Lung (tissue), 17 donors: ENCODE measurements at places on chromosomes 11 and 22. TPM values are rescaled to one million over a fixed set of nuclear protein-coding genes. Genes with fewer than 3 reads are reported as not detected.
A peak's percentile ranks its signal among the peaks of the same experiment; 100 is the strongest.

ZNF143 gene
- 18.5 TPM for total RNA-seq

GRCh38 chr11:43316451-43316850 lies 4.7 kb downstream of the API5 start:
- DNase-seq: peak; percentile 5

DNA sequence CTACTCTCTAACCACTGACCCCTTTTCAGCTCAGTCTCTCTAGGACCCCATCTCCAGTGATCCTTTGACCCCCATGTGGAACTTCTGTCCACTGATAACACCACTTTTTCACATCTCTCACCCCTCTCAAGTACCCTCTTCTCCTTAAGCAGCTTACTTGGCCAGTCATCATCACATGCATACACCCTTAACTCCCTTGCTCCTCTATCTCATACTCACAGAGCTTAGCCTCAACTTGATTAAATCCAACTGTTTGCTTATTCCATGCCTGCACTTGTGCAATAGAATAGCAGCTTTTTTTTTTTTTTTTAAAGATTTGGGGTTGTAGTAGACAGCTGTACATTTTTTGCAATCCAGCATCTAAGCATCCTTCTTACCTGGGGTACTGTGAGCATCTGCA lies 22.2 kb downstream of the AQP11 start:
- no peak for DNase-seq

SPTY2D1 gene
- 17.8 TPM for total RNA-seq

DNA sequence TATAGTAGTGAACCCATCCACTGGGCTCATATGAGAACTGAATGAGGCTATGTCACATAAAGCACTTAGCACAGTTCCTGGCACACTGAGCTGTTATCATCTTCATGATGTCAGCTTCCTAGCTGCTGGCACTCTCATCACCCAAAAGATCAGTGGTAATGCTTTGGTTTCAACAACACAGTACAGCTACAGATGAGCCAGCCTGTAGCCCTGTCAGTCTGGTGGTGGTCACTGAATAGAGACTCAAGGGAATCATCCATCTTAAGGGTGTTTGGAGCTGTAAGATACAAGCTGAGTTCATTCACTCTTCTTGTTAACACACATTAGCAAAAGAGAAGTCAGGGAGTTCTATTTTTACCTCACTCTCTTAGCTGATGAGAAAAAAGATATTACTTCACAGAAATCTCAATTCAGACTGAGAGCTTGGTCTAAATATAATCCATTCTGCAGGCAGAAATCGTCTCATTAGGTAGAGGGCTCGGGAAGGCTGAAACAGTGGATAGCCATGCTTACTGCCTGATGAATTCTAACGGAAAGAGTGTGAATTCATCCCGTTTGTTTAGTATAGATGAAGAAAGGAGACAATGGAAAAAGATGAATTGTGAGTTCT lies 6.3 kb upstream of the SLC1A2 start:
- DNase-seq: no peak

DNA sequence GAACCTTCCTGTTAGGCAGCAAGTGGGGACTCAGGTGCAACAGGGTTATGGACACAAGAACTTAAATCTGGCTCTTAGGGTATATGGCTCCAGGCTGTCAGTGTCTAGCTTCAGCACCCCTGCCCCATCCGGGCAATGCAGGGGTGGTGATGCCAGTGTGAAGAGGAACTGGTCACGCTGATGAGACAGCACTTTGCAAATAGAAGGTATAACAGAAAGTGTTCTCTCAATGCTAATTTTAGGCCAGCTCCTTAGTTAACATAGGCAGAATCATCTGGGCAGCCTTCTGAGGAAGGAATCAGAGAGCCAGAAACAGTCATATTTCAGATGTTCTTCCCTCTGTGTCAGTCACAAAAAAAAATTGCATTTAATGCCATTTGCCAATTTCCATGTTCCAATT lies 41.2 kb downstream of the SYT9 start:
- DNase-seq: no peak

NXF1 gene
- total RNA-seq: 62.6 TPM

GRCh38 chr11:132408877-132409276 lies 1038.5 kb downstream of the NTM start:
- DNase-seq: no peak

- DNase-seq: peak; percentile 19
These were observed 4.3 kb upstream of the ACR start for GRCh38 chr22:50733521-50734342.

GRCh38 chr11:60100516-60100915 lies 12.1 kb downstream of the MS4A2 start:
- no peak for DNase-seq

- peak; percentile 95 for DNase-seq
These were observed 187.2 kb downstream of the MAML2 start for GRCh38 chr11:96155627-96156378.

DNA sequence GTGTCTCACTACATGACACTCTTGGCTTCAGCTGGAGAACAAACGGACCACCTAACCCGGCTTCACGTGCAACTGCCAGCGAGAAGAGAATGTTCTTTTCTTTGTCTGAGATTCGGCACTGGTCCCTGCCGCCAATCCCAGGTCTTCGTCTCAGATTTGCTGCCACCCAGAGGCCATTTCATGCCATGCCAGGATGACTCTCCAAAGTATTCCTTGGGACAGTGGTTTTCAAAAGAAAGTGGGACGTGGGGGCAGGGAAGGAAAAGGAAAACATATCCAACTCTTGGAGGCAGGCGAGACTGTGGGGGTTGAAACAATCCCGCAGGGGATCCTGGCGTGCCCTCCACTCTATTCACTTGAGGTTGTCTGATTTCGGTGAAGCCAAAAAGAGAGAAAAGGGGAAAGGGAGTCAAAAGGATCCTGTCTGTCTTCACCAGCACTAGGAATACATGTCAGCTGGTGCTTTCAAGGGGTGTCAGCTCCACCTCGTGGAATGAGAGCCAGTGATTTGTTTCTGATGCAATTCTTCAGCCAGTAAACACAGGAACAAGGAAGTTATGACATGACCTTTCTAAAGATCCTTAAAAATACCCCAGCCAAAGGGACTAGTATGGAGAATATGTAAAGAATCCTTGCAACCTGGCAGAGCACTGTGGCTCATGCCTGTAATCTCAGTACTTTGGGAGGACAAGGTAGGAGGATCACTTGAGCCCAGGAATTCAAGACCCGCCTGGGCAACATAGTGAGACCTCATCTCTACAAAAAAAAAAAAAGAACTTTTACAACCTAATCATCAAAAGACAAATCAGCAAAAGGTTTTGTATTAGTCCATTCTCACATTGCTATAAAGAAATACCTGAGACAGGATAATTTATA lies 41.0 kb upstream of the APLNR start:
- DNase-seq: peak; percentile 91

- peak; percentile 95 for DNase-seq
These were observed 38.8 kb downstream of the NUMA1 start for GRCh38 chr11:72041364-72042063.

GRCh38 chr22:20664594-20664959 lies 109.3 kb upstream of the SERPIND1 start:
- DNase-seq: no peak

DNA sequence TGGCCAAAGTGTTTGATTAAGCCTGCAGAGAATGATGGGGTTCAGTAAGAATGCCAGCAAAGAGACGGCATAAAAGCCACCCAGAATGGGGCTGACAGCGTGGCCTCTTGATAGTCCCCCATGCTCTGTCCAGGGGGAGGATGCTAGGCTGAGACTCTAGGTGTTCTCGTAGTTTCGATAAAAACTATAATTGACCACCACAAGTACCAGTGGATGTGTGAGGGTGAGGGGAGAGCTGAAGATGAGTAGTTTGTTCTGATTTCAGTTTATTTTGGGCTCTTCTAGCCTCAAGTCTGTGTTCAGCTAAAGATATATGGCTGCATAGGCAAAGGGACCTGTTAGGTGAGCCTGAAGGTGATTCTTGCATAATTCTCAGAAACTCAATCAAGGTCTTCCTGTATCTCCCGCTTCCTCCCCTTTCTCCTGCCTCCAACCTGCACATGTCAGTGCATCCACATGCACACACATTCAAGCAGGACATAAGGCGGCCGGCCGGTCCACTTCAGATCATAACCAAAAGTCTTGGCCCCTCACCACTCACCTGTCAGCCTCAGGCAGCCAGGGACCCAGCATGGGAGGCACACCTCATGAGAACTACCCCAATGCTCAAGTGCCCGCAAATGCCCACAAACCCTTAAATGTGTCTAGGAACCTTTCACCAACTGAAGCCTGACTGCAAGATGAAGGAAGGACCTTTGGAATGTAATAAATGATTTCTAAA lies 31.2 kb downstream of the FLI1 start:
- DNase-seq: no peak

DNA sequence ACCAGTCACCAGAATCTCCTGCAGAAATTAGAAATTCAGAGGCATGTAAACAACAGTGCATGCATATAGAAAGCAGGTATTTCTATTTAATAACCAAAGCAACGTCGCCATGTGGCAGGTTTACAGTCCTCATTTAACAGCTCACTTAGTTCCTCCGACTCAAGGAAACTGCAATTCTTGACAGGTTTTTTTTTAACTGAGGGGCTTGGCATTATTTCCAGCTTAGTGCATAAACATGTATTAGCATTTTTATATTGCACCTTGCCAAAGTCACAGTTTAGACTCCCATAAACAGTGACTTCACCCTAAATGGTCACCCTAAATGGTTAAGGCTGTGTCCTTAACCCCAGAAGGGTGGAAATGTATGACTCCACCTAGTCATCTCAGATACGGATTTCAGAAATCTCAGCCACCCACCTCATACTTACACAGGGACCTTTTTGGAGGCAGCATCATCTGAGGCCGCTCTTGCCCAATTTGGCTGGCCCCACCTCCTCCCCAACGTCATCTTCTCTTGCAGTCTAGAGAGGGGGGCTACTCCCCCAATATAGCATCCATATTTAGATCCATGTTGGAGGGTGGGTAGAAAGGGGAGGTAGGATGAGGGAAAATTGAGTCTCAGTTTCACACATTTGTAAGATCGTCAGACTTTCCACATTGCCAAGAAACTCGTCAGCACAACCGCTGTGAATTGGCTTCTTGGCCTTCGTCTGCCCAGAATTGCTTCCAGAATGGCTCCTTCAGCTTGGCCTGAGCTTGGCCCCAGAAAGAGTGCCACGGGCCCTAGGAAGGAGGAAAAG lies 31.8 kb upstream of the SLC35C1 start:
- DNase-seq: no peak

CHADL gene
- total RNA-seq: 3.8 TPM

CAPN5 gene
- 16.1 TPM for total RNA-seq

GRCh38 chr22:39301926-39302325 lies 17.5 kb downstream of the RPL3 start:
- no peak for DNase-seq

DNA sequence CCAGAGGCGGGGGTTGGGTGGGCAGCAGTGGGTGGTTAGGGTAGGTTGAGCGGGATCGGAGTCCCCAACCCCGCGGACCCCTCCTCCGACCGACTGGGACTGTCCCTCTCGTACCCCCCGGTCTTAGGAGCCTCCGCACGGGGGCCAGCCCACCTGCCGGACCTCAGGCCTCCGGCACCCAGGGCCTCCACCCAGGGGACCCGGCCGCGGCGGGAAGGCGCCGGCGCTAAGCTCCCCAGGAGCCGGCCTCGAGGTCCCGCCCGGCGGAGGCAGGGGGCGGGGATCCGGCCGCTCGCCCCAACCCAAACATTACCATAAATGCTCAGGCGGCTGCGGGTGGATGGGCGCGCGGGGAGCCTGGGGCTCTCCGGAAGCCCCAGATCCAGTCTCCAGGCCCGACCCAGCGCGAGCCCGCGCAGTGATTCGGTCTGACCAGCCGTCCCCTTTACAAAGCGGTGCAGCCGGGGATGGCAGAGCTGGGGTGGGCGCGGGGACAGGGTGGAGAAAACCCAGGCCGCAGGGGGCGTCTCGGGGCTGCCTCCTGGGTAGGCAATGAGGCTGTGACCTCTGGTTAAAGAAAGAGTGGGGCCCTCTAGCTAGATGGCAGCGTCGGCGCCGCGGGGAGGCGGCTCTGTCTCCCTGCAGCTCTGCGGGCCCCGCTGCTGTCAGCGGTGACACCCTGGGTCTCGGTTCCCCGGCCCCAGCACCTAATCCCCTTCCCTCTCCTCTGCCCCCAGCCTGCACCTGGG lies 4.0 kb upstream of the MCAM start:
- DNase-seq: peak; percentile 83

GRCh38 chr11:111639226-111639925 lies 37.1 kb downstream of the SIK2 start:
- no peak for DNase-seq

- no peak for DNase-seq
These were observed 41.0 kb downstream of the TRAF6 start for GRCh38 chr11:36469063-36469462.

GRAP2 gene
- 6.9 TPM for total RNA-seq

ACRV1 gene
- not detected for total RNA-seq

DNA sequence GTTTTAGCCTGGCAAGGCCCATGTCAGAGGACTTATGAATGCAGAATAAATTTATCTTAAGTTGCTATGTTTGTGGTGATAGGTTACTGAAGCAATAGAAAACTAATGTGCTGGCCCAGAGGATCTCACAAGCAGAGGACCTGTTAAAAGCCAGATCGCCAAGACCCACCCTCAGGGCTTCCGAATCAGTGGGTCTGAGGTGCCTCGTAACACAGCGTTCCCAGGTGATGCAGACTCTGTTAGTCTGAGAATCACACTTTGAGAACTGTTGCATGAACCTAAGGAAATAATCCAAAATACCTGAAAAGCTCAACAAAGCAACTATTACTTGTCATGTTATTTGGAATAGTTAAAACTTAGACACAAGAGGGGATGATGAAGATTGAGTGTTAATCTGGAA lies 6.7 kb upstream of the SCARF2 start:
- DNase-seq: no peak

GRCh38 chr11:45282081-45282480 lies 4.1 kb downstream of the SYT13 start:
- DNase-seq: no peak

KRTAP5-8 gene
- total RNA-seq: 0.34 TPM

DNA sequence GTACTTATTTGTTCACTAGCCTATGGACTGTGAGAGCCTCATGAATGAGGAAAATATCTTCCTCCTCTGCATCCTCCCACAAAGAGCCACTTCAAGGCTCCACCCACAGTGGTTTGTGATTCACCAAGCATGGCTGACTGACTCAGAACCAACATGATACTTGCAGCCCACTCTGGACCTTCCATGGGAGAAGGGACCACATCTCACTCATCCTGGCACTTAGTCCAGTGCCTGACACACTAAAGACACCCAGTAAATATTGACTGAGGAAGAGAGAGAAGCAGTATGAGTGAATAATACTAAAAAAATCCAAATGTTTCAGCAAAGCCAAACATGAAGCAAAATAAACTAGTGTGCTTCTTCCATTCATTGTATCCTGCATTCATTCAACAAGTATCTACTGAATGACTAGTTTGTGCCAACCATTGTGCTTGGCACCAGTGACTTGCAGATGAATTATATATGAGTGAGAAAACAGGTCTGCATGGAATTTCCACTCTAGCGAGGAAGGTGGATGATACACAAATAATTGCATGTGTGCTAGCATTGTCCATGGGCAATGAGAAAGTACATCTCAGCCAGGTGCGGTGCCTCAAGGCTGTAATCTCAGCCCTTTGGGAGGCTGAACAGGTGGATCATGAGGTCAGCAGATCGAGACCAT lies 54.9 kb upstream of the BLID start:
- DNase-seq: no peak
